ENCODE measurements at places on chromosomes 4 and X.

DNA sequence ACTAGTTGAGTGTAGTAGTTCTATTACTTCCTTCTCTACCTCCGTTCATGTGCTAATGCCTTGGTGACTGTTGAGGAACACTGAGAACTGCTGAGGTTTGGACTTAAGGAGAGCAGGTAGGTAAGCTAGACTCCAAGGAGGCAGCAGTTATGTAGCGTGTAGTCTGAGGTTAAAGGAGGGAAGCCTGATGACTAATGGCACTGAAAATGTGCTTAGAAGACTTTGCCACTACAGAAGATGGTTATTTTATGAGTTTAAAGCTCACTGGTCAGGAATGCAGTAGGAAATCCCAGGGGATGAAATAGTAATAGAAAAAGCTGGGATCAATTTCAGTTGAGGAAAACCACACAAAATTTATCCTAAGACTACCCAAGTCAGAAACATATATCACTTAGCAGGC is 1077.3 kb downstream of the RAPGEF2 start:
- H3K27me3 ChIP-seq: no peaks in the 10 kb centered on the region
- H3K36me3 ChIP-seq: no peaks in the 10 kb centered on the region
- no peaks in the 10 kb centered on the region for H3K4me1 ChIP-seq
- DNase-seq: no peak
- no peak overlapping the region for H3K4me3 ChIP-seq
- H3K27ac ChIP-seq: no peak overlapping the region

DNA sequence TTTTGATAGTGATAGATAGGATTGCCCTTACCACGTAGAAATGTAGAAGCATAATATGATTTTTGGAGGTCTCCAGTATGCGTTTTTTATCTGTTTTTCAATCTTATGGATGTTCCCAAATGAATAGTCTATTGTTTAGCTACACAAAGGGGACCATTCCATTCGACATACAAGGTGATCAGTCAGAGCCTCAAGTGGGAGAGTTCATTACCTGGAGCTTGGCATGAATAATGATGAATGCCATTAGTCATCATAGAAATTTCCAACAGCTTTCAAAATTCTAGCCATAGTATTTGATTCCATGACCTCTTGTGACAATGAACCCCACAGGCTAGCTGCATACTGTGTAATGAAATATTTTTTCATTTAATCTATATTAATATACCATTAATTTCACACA is 123.6 kb downstream of the PDHA2 start:
- H3K27ac ChIP-seq: no peak overlapping the region
- H3K4me3 ChIP-seq: no peak overlapping the region
- no peaks in the 10 kb centered on the region for H3K27me3 ChIP-seq

DNA sequence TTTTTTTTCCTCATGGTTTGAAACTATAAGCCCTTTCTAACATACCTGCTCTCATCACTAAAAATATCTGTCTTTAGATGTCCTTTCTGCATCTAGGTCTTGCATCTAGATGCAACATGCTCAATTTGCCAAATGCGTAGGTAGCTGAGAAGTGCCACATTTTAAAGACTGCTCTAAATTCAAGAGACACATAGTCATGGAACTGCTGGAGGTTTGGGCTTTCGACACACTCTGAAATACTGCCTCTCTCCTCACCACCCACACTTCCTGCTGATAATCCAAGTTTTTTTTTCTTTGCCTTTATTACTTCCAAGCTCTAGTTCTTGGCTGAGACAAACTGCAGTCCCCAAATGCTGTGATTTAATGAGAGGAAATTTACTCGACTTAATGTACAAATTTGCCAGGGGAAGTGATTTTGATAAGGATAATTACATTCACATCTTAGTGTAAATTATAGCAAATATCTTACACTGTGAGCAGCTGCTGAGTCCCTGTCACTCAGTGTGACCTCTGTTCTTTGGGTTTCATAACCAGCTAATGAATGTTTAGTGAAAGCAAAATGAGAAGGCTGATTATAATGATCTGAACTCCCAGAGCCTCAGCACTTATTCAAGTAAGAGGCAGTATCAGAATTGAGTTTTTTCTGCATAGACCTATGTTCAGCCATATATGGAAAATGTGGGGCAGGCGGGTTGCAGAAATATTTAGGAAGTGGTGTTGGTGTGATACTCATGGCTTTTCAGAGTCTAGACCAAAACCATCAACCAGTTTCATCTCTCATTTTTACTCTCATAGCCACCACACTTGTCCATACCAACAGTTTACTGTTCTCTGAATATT is 31.3 kb downstream of the DRD5 start:
- DNase-seq: peak; percentile 48
- H3K4me3 ChIP-seq: no peak overlapping the region
- peaks cover 23% of the 10 kb centered on the region for H3K4me1 ChIP-seq
- H3K27me3 ChIP-seq: peaks cover 55% of the 10 kb centered on the region

DNA sequence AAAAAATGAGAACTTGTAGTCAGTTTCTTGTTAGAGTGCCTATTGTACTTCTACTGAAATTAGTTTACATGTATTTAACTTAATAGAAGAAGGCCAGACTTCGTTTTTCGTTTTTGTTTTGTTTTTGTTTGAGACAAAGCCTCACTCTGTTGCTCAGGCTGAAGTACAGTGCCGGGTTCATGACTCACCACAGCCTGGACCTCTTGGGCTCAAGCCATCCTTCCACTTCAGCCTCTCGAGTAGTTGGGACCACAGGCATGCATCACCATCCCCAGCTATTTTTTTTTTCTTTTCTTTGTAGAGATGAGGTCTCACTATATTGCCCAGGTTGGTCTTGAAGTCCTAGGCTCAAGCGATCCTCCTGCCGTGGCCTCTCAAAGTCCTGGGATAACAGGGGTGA is 793.9 kb downstream of the ADGRL3 start:
- DNase-seq: no peak
- H3K27ac ChIP-seq: no peak overlapping the region
- H3K27me3 ChIP-seq: no peaks in the 10 kb centered on the region
- H3K4me1 ChIP-seq: no peaks in the 10 kb centered on the region
- no peak overlapping the region for H3K4me3 ChIP-seq

DNA sequence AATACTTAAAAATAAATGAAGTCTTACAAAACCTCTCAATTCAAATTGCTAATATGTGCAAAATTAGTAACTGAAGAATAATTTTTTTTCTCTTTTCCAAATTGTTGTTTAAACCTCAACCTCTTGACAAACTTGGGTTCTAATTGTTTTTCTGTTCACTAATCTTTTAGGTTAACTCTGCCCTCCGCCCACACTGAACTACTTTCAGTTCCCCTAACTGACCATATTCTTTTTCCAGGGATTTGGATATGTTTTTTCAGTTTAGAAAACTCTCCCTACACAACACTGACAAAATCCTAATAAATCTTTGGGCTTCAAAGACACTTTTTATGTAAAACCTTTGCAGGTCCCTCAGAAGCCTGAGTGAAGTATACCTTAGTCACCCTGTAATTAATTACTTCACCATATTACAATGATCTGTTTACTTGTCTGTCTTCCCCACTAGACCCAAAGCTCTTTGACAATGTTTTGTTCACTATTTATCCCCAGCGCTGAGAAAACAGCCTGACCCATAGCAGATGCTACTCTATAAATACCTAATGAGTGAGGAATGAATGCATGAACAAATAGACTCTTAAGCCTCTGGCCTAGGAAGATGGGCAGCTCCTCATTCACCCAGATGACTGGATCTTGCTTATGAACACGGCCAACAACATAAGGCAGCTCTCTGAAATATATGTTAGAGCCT is 134.9 kb downstream of the MAML3 start:
- H3K4me1 ChIP-seq: no peaks in the 10 kb centered on the region
- no peaks in the 10 kb centered on the region for H3K36me3 ChIP-seq
- H3K27ac ChIP-seq: no peak overlapping the region
- H3K27me3 ChIP-seq: peaks cover 4% of the 10 kb centered on the region
- no peak for DNase-seq
- no peak overlapping the region for H3K4me3 ChIP-seq

DNA sequence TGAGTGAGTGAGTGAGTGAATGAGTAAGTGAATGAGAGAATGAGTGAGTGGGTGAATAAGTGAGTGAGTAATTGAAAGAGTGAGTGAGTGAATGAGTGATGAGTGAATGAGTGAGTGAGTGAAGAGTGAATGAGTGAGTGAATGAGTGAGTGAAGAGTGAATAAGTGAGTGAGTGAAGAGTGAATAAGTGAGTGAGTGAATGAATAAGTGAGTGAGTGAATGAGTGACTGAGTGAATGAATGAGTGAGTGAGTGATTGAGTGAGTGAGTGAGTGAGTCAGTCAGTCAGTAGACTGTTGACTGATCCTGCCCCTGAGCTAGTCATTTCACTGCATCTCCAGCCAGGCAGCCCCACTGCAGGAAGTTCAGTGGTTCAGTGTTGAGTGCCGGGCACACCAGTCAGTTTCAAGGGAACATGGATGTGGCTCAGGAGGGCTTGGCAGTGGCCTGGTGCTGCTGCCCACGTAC is 228.4 kb upstream of the PSAPL1 start:
- no peak overlapping the region for H3K4me3 ChIP-seq
- H3K4me1 ChIP-seq: peaks cover 5% of the 10 kb centered on the region
- DNase-seq: peak; percentile 34

- no peak for DNase-seq
- H3K4me3 ChIP-seq: no peak overlapping the region
- H3K4me1 ChIP-seq: no peaks in the 10 kb centered on the region
- H3K36me3 ChIP-seq: no peaks in the 10 kb centered on the region
Observed at GRCh38 chr4:65918212-65918611, 247.9 kb upstream of the EPHA5 start.

Measured in activated CD8-positive, alpha-beta T cell treated with anti-CD3 and anti-CD28 coated beads, Interleukin-2, amount 10 ng/mL, durations not matched to agents 7 days and 5 days (primary cell).